Activated CD4-positive, alpha-beta T cell treated with anti-CD3 and anti-CD28 coated beads, Interleukin-2, amount 10 ng/mL, durations not matched to agents 7 days and 5 days (primary cell): ENCODE measurements at places on chromosomes 12 and 14.

DNA sequence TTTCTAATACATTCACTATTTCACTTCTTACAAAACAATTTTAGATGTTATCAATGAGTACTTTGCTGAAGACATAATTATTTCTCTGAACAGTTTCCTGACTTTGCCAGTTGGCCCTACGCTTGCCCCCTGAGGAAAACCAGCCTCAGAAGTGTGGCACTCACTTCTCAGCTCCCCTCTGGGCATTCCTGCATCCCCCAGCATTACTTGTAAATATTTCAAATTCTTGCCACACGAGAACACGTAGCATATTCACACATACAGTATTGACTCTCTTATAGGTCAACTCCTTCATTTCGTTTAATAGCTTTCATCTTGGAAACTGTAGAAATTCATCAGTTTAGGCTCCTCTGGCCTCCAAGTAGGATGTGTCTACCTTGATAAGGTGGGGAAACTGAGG is 65.2 kb downstream of the OTX2 start:
- DNase-seq = no peak

- DNase-seq = no peak
These were observed 813 bp downstream of the TWF1 start for GRCh38 chr12:43805149-43805859.

DNA sequence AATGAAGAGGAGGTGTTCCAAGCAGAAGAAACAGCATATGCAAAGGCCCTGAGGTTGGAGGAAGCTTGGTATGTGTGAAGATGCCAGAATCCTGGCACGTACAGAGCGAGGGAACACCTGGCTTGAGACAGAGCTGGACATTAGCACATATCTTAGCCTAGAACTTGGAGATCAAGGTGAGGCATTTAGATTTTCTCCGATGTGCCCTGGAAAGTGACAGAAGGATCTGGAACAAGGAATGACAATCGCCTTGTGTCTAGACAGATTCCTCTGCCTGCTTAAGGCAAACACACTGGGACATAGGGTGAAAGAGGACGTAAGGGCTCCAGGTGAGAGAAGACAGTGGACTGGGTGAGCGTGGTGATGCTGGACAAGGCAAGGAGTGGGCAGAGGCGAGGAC is 32.2 kb upstream of the NOS1 start:
- no peak for DNase-seq

DNA sequence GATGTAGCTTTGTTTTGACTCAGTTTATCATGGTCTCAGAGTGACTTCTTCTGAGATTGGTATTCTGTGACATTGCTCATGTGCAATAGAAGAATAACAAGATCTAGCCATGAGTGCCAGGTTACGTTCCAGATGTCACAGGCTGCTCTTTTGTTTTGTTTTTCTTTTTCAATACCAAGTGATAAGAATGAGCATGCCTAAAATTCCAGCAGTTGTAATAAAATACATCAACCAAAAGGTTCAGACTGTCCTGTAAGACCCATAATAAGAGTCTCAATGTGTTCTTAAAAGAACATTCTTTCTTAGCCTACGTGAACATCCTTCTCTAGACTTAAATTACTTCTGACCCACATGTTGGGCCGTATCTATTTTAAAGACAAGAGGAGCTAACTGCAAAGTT is 669.2 kb downstream of the DIO2 start:
- DNase-seq = no peak

DNA sequence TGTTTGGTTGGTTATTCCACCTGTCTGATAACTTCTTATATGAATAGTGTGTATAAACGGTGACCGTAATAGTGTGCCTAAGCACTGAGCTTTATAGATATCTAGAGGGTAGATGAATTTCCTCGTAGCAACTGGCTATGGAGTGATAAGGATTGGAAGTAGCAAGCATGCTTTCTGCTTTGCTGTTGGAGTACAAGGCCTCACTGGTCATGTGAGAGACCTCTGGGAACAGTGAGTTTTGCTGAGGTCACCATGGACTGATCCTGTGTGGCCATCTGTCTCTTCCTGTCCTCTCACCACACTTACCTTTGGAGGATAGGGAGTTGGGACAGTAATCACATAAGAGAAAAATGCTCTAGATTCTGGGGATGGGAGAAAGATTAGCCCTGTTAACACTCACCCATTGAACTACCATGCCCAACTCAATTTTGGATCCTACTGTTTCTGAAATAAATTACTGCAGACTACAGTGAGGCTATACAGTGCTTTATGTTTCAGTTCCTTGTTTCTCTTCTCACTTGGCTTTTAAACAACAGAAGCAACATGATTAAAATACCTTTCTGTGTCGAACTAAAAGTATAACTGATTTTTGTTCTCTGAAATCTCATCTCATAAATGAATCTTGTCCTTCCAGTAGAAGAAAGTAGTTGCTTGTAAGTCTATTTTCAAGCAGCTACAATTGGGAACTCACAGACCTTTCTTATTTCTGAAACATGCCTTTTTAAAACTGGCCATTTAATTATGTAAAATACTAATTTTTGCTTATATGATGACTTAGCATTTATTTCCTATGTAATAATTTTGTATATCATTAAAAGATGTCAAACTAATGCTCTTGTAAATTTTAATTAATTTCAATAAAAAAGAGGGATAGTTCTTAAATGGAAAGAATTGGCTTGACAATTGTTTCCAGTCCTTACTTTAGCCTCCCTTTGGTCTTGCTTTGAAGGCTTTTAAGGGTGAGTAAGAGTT is 8.3 kb downstream of the TMX1 start:
- no peak for DNase-seq

- DNase-seq = no peak
These were observed 12.2 kb upstream of the ITPR2 start for GRCh38 chr12:26845057-26845666.

DNA sequence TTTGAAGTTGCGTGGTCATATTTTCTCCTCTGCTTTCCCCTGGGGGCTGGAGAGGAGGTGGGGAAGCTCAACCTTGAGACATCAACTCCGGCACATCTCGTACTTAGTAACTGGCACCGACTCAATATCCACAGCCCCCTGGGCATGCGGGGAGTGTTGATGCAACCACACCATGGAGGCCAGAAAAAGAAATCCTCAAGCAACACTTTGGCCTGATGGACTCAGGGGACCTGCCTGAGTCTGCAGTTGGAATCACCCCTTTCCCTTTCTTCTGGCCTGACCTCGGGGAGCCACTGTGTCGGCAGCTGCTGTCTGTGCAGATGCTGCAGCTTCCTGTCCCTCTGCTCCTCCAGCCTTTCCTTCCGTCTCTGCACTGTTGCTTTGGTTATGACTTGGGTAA is 11.4 kb upstream of the AACS start:
- no peak for DNase-seq
